ENCODE measurements at places on chromosomes 11 and 22.
A peak's percentile ranks its signal among the peaks of the same experiment; 100 is the strongest.

GRCh38 chr11:15613251-15613650 lies 498.5 kb downstream of the INSC start:
- no peak for DNase-seq

GRCh38 chr11:14318581-14318981 lies 40.4 kb downstream of the RRAS2 start:
- no peak for DNase-seq

- peak; percentile 27 for DNase-seq
Observed at GRCh38 chr11:119206511-119207414, 624 bp downstream of the CBL start.

DNA sequence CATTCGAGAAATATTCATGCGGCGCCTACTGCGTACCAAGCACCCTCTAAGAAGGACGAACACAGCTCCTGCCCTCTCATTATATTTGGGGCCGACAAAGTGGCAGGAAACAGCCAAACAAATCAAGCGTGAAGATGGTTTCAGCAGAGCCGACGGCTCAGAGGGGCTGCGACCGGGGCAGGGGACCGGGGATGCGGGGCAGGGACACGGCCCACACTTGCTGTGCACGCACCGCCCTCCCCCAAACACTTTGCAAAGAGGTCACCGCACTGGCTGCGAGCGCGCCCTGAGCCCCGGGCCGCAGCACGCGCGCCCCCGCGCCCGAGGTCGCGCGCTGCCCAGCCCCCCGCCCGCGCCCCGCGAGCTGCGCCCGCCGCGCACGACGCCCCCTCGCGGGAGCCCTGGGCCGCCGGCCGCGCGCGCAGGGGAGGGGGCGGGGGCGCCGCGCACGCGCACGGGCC lies 255 bp upstream of the SYNGR1 start:
- no peak for DNase-seq

DNA sequence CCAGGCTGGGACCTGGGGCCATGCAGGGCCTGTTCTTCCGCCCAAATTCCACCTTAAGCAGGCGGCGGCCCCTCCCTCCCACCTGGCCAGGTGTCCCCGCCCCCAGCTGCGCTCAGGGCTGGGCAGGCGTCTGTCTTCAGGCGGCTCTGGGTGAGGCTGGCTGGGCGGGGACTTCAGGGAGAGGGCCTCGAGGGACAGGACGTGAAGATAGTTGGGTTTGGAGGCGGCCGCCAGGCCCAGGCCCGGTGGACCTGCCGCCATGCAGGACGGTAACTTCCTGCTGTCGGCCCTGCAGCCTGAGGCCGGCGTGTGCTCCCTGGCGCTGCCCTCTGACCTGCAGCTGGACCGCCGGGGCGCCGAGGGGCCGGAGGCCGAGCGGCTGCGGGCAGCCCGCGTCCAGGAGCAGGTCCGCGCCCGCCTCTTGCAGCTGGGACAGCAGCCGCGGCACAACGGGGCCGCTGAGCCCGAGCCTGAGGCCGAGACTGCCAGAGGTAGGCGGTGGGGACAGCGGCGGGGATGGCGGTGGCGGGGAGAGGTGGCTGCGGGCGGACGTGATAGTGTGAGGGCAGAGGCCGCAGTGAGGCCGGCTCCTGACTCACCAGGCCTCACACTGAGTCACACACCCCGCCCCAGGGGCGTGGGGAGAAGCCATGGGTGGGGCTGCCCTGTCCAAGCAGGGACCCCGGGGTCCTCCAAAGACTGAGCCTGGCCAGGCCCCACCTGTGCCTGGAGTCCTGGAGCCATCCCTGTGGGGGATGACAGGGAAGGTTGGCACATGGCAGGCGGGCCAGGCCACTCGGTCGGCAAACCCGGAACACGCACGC lies at the start of gene PKP3:
Gene PKP3 (plus strand): TSS at position 176 of the 824 bp plus-strand sequence. CDS start 84 bp downstream, at position 260.
- DNase-seq = no peak

GRCh38 chr11:108588287-108588686 lies 5.3 kb downstream of the EXPH5 start:
- DNase-seq = no peak

DNA sequence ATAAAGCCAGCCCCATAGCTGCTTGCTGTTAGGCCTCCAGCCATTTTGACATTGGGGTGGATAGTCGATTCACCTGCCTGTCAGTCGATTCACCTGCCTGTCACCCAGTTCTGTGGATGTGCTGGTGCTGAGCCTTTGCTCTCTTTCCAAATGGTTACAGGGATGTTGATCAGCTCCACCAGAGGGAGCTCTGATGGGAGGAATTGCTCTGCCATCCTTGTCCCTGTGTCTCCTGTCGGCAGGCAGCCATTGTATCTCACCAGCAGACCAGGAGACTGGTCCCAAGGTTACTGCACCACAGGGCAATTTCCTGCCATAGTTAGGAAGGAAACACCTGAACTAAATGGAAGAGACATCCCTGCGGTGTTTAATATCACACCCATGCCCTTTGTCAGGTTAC lies 6.1 kb downstream of the MPEG1 start:
- no peak for DNase-seq

- DNase-seq = no peak
Observed at GRCh38 chr11:64533501-64533900, 57.5 kb upstream of the SLC22A12 start.

DNA sequence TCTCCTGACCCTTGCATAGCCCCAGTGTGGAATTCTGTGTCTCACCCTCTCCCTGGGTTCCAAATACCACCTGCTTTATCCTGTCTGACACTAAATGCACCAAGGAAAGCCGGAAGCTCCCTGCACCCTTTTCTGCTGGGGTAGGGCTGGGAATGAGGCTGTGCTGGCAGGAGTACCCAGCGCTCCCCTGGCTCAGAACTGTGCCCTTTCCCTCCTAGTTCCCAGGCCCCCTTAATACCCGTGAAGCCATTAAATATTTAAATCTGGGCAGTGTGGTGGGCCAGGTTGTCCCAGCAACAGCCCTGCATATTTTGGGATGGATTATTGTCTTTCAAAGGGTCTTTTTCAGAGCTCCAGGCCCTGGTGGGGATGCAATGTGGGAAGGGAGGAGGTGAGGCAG lies 63.0 kb downstream of the TP53I11 start:
- no peak for DNase-seq

GRCh38 chr11:115238791-115239190 lies 265.4 kb downstream of the CADM1 start:
- DNase-seq = no peak

DNA sequence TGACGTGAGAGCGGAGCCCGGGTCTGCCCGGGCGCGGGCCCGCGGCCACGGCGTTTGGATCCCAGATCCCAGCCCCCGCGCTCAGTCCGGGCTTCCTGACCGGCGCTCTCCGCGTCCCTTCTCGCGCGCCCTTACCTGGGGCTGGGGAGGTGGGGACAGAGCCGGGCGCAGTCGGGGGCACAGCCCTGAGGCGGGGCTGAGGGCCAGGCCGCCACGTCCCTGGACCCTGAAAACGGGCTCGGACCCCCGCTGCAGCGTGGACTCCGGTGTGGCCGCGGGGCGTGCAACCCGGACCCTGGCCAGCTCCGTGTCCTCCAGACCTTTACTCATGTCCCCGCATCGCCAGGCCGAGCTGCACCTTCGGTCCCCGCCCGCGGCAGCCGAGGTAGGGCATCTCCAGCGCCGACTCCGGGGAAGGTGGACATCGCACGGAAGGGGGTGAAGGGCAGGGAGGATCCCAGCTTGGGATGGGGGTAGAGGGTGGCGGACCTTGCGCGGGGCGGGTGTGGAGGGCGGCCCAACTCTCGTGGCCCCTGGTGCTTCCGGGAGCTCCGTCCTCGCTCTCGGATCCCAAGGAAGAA lies 9.9 kb upstream of the AIFM3 start:
- no peak for DNase-seq

GRCh38 chr11:65047581-65048422 lies 6.8 kb downstream of the SAC3D1 start:
- no peak for DNase-seq

DNA sequence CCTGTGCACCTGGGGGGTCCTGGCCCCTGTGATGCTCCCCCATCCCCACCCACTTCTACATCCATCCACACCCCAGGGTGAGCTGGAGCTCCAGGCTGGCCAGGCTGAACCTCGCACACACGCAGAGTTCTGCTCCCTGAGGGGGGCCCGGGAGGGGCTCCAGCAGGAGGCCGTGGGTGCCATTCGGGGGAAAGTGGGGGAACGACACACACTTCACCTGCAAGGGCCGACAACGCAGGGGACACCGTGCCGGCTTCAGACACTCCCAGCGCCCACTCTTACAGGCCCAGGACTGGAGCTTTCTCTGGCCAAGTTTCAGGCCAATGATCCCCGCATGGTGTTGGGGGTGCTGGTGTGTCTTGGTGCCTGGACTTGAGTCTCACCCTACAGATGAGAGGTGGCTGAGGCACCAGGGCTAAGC lies 20.0 kb upstream of the TALDO1 start:
- no peak for DNase-seq

- DNase-seq = no peak
Observed at GRCh38 chr11:47711816-47712215, 3.4 kb downstream of the AGBL2 start.

DNA sequence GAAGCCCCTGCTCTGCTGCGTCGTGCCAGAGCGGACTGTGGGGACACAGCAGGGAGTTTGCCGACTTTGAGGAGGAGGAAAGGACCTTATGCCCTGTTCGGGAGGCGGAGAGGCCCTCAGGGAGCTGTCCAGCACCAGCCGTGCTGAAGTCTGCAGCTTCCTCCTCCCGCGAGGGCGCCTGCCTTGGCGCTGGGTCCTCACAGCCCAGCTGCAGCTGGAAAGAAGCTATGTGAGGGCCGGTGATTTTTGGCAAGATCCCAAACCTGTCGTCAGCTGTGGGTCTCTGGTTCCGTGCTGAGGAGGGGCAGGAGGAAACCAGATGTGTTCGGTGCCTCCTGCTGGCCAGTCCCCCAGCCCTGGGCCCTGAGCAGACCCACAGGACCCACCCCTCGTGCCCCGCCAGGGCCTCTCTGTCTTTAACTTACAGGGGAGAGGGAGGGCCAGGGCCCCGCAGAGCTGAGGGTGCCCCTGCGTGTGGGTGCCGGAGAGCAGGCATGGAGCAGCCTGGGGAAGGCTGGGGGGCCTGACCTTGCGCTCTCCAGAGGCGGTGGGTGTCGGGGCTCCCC lies 12.0 kb downstream of the BRSK2 start:
- peak; percentile 40 for DNase-seq

- DNase-seq = peak; percentile 93
Observed at GRCh38 chr11:2428322-2428795, 16.0 kb downstream of the TRPM5 start.

GRCh38 chr22:40605761-40606160 lies 30.8 kb downstream of the MRTFA start:
- no peak for DNase-seq

GRCh38 chr11:63920126-63920938 lies 3.4 kb upstream of the RCOR2 start:
- no peak for DNase-seq

DNA sequence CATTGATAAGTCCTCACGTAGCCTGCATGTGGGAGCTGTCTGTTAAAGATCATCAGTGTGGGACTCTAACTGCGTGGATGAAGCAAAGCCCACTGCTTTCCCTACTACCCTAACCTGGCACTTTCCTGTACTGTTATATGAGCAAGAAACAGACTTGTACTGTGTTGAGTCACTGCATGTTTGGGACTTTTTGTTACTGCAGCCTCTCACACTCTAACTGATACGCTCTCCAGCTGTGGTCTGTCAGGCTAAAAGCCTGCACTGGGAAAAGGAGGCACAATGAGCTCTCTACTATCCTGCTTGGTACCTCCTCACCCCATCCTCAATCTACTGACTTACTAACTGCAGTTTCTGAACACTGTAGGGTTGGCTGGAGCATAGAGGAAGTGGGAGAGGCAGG lies 93.7 kb upstream of the PLET1 start:
- DNase-seq = no peak

DNA sequence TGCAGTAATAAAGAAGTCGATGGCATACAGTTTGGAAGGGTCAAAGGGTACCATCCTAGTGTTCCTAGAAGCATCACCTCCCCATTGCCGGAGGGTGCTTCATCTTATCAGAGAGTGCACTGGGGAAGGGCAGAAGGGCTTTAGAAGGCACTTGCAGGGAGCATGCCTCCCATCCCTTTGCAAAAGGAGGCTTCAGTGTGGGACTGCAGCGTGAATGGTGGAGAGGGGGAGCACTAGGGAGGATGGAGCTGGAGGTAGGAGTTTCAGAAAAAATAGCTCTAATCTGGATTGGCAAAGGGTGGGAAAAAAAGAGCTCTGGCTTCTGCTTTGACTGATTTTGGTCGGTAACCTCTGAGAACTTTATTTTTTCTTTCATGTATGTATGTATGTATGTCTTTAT lies 5.0 kb downstream of the NTM start:
- no peak for DNase-seq

GRCh38 chr11:61996933-61997332 lies 29.5 kb upstream of the FTH1 start:
- DNase-seq = no peak

GRCh38 chr11:88173956-88174355 lies 1.3 kb downstream of the RAB38 start:
- no peak for DNase-seq

GRCh38 chr11:47867823-47868222 lies 19.7 kb upstream of the NUP160 start:
- DNase-seq = no peak

- DNase-seq = no peak
Observed at GRCh38 chr22:38613588-38613987, 42.6 kb downstream of the FAM227A start.
